Kidney capillary endothelial cell (primary cell): ENCODE measurements at places on chromosomes 1 and 21.

- DNase-seq, result no peak
These were observed 90.8 kb upstream of the TMPRSS2 start for GRCh38 chr21:41598561-41599431.

- no peak for DNase-seq
These were observed 47.7 kb downstream of the TTC13 start for GRCh38 chr1:230930986-230931385.

DNA sequence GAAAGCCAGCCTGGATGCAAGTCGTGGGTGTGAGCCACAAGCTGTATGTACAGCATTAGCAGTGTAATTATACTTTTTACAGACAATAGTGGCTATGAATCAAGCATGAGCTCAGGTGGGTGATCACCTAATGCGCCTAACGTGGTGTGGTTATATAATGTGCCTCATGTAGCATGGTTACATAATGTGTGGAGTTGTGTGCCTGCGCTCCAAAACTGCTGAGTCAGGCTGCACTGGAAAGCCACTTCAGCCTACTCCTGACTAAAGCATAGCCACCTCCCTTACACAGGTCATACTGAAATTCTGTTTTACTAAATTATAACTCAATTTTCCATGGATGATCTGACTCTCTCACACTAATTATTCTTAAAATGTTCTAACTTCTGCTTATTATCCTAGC is 69.8 kb downstream of the KCNT2 start:
- DNase-seq, result no peak

DNA sequence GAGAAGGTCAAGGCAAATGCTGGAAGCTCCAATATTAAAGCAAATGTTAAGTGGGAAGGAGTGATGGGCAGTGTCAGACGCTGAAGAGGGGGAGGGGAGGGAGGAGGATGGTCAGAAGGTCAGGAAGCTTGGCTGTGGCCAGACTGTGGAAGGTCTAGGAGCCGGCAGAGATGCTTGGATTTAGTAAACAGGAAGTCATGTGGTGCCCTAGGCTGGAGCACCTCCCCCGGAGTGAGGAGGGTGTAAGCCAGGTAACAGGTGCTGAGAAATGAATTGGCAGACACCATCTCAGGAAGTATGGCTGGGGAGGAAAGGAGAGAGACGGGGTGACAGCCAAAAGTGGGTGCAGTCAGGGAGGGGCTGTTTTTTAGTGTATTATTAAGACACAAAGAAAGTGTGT is 17.7 kb downstream of the CSMD2 start:
- no peak for DNase-seq

- DNase-seq, result no peak
These were observed 141.1 kb upstream of the IRF2BP2 start for GRCh38 chr1:234750922-234751627.

DNA sequence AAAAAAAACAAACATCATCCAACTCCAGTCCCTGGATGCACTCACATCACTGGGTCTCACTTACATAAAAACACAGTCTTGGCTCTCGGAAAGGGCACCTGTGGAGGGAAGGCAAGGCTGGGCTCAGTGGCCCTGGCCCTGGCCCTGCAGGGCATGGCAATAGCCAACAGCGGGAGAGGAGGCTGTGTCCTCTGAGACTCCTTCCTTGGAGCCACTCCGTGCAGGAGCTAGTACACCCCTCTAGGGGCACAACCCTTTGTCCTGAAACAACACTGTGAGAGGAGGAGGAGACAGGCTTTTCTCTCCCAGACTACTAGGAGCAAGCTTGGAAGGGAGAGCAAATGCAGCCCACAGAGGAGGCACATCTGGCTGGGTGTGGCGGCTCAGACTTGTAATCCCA is 28.0 kb downstream of the URB1 start:
- no peak for DNase-seq

DNA sequence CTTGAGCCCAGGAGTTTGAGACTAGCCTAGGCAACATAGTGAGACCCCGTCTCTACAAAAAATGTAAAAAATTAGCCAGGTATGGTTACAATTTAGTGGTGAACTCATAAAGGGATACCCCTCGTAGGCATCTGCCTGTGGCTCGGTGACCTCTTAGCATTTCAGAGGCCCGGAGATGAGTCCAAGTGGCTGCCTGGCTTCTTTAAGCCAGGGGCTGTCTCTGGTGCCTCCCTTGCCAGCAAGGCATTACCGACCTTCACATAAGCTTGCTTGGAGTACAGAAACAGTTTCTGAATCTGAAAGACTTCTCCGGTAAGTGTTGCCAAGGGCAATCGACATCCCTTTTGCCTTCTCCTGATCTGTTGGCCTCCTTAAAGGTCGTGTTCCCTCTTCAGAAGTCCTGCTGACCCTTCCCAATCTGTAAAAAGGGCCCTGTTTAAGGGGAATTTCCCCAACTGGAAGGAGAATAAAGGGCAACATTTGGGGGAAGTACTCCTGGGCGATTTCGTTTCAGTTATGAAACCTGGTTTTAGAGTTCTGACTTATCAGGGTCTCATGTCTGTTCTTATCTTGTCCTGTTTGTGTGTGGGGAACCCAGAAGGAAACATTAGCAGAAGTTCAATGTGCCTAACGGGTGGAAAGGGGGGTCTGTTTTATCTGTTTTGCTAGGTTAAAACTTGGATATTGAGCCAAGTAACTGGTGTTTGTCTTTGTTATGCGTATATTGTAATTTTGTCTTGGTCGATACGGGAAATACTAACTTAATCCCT is 32.9 kb downstream of the KIFAP3 start:
- DNase-seq, result no peak

DNA sequence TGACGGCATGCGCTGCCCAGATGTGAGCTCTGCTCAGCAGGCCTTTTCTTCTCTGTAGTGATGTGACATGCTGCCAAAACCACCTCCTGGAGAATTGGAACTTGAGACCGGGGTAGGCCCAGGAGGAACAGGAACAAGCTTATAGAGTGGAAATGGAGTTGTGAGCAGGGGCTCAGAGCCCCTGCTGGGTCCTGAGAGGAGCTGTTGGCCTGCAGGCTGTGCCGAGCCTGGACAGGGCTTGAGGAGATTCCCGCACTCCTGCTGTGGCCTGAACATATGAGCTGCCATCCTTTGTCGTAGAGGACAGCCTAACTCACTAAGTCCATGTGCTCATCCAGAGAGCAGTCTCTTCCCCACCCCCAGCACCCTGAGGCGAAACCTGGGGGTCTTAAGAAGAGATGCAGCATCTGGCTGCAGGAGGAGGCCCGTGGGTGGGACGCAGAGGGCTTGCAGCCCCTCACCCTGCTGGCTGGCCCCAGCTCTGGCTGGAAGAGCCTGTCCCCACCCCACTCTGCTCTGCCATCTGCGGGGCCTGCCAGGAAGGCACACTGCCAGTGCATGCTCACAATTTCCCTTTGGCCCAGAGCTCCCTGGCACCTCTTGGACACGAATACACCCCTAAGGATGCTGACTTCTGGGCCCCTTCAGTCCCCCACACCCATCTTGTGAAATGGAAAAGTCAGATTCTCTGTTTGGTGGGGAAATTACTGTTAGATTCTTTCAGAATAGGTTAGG is 42.5 kb downstream of the PTPRF start:
- DNase-seq, result no peak

GRCh38 chr21:20266441-20266710 is 731.8 kb upstream of the NCAM2 start:
- DNase-seq, result no peak

GRCh38 chr21:28069450-28069923 is 923.2 kb downstream of the LTN1 start:
- DNase-seq, result no peak

GRCh38 chr1:221575605-221576004 is 166.3 kb downstream of the DUSP10 start:
- DNase-seq, result no peak

GRCh38 chr1:205692423-205692822 is 12.1 kb upstream of the SLC45A3 start:
- no peak for DNase-seq

- no peak for DNase-seq
These were observed 55.6 kb downstream of the CLSTN1 start for GRCh38 chr1:9767964-9768668.

DNA sequence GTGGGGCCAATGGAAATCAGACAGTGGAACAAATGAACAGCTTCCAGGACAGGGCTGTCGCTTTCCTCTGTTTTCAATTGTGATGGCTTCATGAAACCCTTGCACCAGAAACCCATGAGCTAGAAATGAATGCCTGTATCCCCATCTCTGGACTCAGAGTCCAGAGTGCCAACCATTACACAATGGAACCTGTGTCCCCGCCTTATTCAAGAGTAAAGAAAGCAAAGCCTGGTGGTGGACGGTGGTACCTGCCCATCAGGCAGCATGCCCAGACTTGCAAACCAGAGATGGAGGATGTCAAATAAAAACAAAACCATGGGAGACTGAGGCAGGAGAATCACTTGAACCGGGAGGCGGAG is 4.4 kb upstream of the CAPN2 start:
- no peak for DNase-seq
